Foreskin melanocyte (primary cell): ENCODE measurements at places on chromosomes 5 and 9.

GRCh38 chr9:119765632-119766175, 396.5 kb upstream of the BRINP1 start:
- DNase-seq: no peak

DNA sequence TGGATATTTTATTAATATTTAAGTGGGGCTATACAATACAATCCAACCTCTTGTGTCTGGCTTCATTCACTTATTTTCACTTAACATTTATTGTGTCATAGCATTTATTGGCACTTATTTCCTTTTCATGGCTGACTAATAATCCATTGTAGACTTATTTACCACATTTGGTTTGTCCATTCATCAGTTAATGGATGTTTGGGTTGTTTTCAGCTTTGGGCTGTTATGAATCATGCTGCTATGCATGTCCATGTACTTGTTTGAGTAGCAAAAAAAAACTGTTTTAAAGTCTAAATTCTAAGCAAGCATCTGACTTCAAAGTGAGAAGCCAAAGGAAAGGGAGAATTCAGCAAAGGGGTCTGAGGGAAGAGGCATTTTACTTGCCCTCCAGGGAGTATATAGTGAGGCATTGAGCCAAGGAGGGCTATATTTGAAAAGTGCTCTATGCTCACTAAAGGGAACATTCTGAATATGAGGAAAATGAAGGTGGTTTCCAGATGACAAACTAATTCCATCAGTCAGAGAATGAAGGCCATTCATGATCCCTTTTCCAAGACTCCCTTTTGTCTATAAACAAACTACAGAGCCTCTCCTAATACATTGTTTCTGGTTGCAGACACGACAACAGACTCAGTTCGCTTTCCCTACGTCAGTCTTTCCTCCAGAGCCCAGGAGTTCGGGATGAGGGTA, 532.8 kb upstream of the KLF4 start:
- peak; percentile 73 for DNase-seq

DNA sequence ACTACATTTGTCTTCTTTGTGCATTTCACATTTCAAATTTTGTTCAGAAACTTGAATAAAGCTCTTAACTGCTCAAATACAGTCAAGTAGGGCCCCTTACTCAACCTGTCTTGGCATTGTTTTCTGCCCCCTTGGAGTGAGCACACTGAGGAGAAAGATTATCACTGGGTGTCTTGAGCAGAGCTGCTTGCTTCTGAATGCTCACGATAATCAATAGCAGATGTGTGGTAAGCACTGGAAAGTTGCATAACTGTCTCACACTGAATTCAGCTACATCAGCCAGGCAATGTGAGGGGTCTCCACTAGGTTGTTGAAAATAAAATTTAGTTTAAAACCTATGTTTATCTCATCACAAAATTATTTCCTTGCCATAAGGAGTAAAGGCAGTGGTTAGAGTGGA, 7.8 kb upstream of the TNFAIP8 start:
- no peak for DNase-seq

DNA sequence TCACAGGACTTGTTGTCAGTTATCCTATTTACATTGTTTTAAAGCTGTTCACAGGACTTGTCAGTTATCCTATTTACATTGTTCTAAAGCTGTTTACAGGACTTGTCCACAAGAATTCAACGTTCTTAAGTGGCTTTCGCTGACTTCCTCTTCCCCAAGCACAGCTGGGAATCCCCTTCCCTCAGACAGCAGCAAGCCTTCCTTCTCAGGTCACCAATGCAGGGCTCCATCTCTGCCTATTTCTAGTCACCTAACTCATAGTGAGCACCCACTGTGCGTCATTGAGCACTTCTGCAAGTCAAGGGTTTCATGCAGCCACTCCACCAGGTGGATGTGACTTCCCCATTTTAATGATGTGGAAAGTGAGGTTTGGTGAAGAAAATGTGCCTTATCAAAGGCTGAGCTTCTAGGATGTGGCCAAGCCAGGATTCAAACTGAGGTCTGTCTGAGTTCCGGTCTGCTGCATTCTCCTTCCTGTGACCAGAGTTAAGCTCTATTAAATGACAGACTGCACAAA, 109.8 kb upstream of the ZNF462 start:
- DNase-seq: no peak

- no peak for DNase-seq
Measured at GRCh38 chr5:167665841-167666375, 625.5 kb upstream of the WWC1 start.

- peak; percentile 16 for DNase-seq
Measured at GRCh38 chr9:75265525-75265972, 177.2 kb downstream of the OSTF1 start.

- DNase-seq: no peak
Measured at GRCh38 chr5:11452852-11453251, 451.4 kb downstream of the CTNND2 start.

DNA sequence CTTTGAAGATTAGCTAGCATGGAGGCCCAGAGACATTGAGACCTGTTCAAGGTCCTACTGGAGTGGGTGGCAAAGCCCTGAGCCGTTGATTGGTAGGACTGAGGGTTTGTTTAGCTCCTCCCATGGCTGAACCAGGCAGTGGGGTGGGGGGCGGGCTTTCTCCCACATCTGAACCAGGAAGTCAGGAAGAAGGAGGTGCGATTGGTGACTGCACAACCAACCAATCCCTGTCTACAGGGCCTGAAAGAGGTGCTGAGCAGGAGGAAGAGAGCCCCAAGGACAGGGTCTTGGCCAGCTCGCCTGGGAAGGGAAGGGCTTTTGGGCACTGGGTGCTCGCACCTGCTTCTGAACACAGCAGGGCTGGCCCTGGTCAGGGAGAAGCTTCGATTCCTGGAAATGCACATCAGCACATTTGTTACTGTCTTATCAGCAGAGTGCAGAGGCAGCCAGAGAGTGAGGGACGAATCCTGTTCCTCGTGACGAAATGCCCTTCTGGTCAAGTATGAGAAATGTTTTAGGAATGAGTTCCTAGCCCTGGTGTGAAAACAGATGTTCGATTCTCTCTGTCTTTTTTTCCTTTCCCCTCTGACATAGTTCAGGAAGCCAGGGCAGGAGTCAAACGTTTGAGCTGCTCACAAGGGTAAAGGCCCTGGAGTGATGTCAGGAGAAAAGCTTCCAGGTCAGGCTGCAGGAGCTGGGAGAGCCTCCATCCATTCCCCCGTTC, 294.8 kb upstream of the KLF4 start:
- DNase-seq: no peak

- DNase-seq: no peak
Measured at GRCh38 chr5:14235872-14236271, 92.7 kb downstream of the TRIO start.

DNA sequence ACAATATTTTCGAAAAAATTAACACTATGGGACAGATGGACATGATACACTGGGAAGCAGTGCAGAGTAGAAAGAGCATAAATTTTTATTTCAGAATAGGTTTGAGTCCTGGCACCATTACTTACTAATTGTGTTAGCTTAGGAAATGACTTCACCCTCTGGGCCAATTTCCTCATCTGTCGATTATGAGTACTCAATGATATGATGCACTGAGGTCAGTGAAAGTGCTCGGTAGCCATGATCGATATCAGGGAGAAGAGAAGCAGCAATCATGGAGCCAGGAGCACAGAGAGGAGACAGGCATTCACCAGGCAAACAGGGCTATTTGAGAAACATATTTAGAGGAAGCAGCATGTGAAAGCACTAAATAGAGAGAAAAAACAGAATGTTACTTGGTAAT, 29.4 kb downstream of the NR6A1 start:
- DNase-seq: no peak
